ENCODE measurements at places on chromosomes 16 and 17.

DNA sequence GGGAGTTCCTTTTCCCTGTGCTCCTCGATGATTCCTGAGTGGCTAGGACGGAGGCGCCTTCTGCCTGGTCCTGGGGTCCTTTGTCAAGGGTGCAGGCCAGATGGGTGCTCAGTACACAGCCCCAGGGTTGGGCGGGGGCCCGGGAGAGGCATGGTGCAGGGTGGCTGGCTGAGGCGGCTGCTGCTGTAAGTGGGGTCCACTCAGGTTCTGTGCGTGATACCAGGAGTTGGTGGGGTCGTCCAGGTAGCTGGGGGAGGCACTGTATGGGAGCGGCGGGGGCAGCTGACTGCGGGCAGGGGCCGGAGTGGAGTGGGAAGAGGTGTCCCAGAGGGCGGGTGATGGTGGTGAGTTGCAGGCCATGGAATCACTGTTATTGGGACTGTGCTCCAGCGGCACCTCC is 3.6 kb downstream of the DLX3 start:
- DNase-seq, result no peak

DNA sequence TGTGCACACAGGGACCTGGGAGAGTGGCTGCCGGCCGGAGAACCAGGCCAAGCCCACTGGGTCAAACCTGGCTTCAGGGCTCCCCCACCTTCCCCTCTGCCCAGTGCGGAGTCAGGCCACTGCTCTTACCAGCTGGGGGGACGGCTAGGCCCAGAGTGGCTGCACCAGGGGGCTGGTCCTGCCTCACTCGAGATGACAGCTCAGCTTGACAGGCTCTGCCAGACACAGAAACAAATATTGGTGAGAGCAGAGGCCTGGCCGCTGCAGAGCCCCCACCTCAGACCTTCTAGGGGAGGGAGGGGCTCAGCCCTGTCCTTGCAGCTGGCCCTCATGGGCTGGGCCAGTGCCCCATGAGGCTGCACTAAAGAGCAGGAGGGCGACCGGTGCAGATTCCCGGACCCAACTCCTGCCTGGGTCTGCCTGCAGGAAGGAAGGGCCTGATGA is 4.5 kb downstream of the NUDT16L1 start:
- no peak for DNase-seq

DNA sequence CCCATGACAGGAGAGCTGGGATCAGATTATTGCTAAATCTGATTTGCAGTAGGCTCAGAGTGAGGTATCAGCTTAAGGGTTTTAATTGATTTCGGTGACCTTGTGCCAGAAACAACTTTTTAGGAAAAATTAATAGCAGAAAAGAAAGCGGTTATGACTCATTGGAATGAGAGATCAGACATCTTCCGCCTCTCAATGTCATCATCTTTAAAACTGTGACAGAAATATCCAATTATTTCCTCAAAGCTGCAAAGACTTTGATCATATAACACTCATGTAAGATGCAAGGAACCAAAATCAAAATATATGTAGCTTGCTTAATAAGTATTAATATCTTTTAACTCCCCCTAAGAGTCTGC is 190.1 kb upstream of the FOXF1 start:
- DNase-seq, result no peak

- DNase-seq, result no peak
These were observed 28.5 kb downstream of the DNAH17 start for GRCh38 chr17:78548725-78549124.

DNA sequence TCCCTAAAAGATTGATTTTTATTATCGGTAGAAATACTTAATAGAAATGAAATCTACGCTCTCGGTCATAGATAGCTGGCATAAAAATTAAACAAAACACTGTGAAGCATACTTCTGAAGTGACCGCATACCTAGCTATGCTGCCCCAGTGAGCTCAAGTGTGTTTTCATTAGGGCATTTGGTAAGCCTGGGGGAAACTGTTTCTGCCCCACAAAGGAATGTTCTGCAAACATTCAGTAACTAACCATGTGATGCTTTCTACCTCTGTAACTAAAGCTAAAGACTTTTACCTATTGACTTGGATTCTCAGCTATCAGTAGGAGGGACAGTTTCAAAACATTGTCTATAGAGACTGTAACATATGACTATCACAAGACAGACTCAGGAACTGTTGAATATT is 93.5 kb upstream of the HSBP1 start:
- DNase-seq, result no peak

- DNase-seq, result no peak
These were observed 12.9 kb upstream of the P2RX1 start for GRCh38 chr17:3929181-3929580.

Data from activated CD4-positive, CD25-positive, alpha-beta regulatory T cell treated with anti-CD3 and anti-CD28 coated beads, Interleukin-2, amount 50 U/mL, for 72 hours (primary cell).